ENCODE measurements at places on chromosomes 2 and 18.

- DNase-seq, result no peak
Measured at GRCh38 chr2:177796654-177797415, 275.7 kb downstream of the PDE11A start.

DNA sequence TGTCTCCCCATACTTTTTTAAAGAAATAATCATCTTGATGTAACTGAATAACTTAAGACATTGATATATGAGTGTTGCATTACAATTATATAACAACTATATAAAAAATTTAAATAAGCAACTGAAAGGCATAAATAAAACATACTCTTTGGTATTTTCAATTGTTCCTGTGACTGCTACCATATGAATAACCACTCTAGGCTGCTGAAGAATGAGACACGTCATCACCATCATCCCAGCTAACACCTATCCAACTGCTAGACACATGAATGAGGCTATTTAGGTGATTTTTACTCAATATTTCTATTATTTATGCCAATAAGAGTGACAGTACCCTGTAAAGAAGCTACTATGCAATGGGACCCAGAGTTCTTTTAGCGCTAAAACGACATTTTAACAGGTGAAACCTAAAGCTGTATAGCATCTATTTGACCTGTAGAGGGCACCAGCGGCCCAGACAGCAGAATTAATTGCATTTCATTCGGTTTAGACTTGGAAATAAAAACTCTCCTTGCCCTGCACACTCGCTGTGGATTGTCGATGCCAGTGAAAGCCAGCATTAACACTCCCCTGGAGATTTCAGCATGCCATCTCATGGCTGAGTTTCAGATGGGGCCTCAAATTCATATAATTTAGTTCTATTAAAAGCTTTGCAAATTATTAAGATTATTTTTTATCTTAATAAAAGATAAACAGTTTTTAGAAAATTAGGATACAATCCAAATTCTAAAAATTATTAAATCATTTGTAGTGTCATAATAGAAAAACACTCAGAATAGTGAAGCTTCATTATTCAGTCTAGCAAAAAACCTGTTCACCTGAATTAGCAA is 89.4 kb upstream of the MAP2 start:
- DNase-seq, result peak; percentile 59

- peak; percentile 68 for DNase-seq
Measured at GRCh38 chr2:227163998-227164762, at the start of the genes COL4A3 and COL4A4. COL4A3 (plus strand) TSS chr2:227164624; CDS start chr2:227164727, 103 bp downstream. COL4A4 (minus strand) TSS chr2:227164205; CDS start chr2:227147483, 16,722 bp downstream.

DNA sequence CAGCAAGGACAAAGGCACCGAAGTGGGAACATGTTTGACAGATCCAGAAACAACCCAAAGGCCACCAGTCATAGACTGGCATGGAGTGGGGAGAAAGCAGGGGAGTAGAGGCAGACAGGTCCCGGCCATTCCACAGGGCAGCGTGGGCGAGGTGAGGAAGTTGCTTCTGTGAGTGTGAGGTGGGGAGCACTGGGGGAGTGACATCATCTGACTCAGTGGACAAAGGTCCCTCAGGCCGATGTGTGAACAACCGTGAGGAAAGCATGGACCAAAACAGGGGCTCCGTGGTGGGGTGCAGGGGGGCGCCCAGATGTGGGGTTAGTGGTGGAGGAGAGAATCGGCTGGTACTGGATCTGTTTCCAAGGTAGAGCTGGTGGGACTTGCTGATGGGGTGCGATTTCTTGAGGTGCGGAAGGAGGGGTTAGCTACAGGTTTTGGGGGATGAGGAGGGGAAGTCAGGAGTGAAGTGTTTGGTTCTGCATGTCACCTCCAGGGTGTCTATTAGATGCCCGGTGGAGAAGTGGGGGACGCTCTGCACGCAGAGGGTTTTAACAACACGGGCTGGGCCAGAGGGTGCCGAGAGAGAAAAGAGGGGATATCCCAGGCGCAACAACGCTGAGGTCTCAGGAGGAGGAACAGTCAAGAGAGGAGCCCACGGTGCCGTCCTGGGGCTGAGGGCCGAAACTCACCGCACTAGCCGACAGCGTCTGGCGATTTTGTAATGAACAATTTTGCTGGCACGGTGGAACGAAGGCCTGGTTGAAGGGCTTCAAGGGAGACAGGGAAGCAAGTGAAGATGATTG is 2.5 kb upstream of the SFT2D3 start:
- DNase-seq, result no peak

GRCh38 chr2:235303499-235304291 is 190.1 kb upstream of the AGAP1 start:
- no peak for DNase-seq

DNA sequence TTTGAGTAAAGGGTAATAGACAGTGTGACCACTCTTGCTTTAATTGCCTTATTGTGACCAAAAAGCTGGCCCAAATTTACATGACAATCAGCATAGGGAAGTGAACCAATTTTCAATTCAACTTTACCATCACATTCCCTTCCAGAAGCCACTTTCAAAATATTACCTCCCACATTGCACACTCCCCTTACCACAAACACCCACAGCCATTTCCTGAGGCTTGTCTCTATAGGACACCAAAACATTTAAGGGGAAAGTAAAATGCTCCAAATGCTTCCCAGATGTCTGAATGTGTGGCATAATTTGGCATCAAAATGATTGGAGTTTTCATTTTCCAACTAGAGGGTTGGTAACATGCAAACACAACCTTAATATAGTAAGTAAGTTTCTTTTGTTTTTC is 616.1 kb downstream of the SLC4A3 start:
- DNase-seq, result no peak

- no peak for DNase-seq
Measured at GRCh38 chr18:48324651-48325050, 84.5 kb downstream of the ZBTB7C start.

GRCh38 chr2:160278101-160278878 is 78.2 kb upstream of the ITGB6 start:
- DNase-seq, result no peak

DNA sequence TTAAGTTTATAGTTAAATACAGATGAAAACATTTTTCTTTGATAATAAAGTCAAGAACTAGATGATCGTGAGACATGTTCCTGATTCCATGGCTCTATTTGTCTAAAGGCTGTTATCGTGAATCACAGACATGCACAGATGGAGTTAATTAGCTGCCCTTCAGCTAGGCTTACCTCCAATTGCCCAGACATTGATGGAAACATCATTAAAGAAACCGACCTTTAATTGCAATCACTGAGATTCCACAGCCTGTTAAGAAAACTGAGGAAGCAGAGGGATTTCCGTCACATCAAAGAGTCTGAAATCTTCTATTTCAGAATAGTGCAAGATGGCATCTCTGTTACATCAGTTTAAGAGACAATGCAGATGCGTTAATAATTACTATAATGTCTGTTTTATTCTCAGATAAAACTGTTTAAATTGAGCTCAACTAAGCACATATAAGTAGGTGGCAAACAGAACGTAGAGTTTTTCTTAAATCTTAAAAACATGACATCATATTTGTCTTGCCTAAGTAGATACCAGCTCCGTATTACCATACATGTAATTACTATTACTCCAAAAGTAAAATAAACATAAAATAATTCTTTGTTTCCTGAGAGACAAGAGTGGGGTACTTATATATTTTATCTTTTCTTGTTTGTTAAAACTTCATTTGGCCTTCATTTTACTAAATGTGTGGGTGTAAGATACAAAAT is 23.9 kb upstream of the CRACDL start:
- DNase-seq, result no peak

GRCh38 chr18:34794348-34794747 is 84.2 kb downstream of the DTNA start:
- DNase-seq, result no peak

GRCh38 chr2:43701111-43701510 is 24.9 kb upstream of the C1GALT1C1L start:
- DNase-seq, result no peak

DNA sequence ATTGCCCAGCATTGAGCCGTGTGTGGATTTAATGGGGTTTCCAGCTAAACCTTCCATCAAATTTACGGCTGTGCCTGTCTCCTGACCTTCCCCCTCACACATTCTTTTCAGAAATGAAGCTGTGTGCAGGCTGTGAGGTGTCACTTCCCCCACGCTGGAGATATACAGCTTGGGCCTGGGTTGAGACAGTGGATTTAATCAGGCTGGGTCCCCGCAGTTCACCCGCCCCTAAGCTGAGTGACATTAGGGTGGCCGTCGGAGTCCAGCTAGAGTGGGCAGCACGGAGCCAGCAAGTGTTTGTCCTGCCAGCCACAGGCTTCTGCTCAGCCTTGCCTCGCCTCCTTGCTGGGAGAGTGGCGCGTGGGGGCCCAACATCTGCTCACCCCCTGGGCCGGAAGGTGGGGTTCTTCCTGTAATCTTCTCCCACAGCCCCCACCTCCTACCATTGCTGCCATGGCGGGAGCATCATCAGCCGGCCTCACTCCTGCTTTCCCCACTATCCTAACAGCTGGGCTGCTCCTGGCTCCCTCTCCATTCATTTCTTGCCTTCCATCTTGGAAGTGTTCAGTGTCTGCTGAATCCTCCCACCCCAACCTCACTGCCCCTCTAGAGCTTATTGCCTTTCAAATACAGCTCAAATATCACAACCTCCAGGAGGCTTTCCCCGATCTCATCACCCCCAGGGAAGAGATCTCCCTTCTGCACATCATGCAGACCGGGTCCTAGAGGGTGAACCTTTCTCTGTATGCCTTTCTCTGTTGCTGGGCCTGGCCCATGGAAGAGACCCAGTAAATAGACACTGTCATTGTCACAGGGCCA is 149.0 kb downstream of the GLI2 start:
- no peak for DNase-seq

- DNase-seq, result no peak
Measured at GRCh38 chr2:114038710-114039109, 148.8 kb downstream of the ACTR3 start.

DNA sequence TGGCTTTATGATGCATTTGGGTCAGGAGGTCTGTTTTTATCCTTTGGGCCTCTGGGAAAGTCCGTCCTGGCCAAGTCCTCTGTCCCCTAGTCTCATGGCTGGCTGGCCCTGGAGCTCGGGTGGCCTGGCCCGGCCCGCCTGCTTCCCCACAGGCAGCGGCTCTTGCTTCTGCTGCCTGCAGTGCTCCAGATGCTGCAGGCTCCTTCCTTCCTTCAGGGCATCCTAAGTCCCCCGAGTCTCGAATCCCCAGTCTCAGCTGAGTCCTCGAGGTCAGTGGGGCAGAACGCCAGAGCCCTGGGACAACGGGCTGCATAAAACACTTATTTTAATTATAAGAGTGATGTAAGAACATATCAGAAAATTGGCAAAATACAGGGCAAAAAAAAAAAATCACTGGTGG is 71.2 kb downstream of the HPCAL1 start:
- no peak for DNase-seq

GRCh38 chr2:190365499-190366204 is 22.3 kb downstream of the INPP1 start:
- no peak for DNase-seq

- no peak for DNase-seq
Measured at GRCh38 chr2:96928277-96928781, 58.1 kb downstream of the FAM178B start.

- DNase-seq, result no peak
Measured at GRCh38 chr2:118634876-118635275, 212.6 kb downstream of the EN1 start.

DNA sequence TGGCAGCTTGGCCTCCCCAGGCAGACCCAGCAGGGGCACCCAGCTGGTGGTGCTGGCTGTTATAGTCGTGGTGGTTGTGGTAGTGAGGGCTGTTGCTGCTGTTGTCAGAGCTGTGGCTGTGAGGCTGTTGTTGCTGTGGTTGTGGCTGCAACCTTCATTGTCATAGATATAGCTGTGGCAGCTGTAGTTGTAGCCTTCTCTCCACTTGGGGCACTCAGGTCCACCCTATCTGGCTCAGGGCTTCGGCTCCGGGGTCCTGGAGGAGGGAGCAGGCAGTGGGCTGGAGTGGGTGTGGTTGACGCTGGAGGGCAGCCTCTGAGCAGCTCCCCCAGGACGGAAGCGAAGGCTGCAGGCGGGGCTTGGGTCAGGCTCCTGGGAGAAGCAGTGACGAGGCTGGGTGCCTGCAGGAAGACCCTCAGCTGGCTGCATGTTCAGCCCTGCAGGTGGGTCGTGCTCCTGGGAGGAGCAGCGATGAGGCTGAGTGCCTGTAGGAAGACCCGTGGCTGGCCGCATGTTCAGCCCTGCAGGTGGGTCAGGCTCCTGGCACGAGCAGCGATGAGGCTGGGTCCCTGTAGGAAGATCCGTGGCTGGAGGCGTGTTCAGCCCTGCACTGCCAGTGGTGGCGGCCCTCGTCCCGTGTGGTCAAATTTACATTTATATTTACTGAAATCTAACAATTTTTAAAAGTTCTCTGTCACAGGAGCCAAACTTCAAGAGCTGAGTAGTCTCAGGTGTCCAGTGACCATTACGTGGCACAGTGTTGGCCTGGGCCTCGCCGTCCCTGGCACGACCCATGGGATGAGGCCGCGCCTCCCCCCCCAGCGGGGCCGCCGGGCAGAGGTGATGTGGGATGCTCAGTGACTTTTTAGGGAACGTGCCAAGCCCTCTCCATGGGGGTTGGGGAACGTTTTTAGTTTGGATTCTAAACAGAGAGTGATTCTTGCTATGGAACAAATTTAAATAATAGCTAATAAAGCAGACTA is 79.2 kb upstream of the PXDN start:
- DNase-seq, result no peak

GRCh38 chr2:240168041-240168440 is 27.6 kb upstream of the OTOS start:
- no peak for DNase-seq

DNA sequence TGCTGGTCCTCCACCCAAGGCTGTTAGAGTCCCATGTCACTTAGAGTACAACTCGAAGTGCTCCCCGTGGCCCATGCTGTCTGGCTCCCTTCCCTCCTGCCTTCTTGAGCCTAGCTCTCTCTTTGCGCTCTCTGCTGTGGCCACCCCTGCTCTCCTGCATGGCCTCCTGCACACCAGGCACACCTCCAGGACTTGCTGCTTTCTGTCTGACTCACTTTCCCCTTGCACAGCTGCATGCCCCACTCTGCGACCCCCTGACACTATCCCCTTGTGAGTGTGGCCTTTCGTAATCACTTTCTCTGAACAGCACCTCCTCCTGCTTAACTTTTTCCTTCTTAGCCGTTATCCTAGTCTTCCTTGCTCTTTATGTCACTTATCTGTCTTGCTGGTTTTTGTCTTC is 343.6 kb downstream of the TGIF1 start:
- no peak for DNase-seq

DNA sequence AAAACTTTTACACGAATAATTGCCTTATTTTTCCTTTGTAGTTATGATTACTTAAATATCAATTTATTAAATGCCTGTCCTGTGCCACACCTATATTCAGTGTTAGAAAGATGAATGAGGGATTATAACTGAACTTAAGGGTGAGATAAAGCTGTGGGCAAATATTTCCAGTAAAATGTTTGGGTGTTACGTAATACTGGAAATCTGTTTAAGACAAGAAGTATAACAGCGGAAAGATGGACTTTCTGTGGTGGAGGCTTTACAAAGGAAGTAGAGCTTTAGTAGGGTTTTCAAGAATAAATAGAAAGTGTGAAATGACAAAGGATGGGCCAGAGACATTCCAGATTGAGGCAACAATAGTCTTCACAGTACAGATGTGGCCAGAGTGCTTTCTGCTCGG is 927.0 kb downstream of the DPP10 start:
- DNase-seq, result no peak

GRCh38 chr2:133221398-133221797 is 346.9 kb downstream of the NCKAP5 start:
- no peak for DNase-seq

All from NCI-H774 (cell line).